CD4-positive, alpha-beta memory T cell (primary cell): ENCODE measurements at places on chromosomes 11 and 22.

DNA sequence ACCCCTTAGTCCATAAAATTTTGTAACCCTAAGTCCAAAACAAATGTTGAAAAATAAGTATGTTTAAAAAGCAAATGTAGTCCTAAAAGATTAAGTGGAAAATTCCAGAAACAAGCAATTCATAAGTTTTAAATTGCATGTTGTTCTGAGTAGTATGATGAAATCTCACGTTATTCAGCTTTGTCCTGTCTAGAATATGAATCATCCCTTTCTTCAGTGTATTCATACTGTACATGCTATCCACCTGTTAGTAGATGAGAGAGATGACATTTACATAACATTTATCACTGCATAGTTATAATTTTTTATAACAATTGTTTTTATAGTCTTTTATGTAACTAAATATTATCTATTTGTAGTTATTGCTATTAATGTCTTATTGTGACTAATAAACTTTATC, 622.3 kb upstream of the CHORDC1 start:
- H3K27me3 ChIP-seq: no peaks in the 10 kb centered on the region
- no peaks in the 10 kb centered on the region for H3K4me1 ChIP-seq
- H3K27ac ChIP-seq: no peak overlapping the region
- no peaks in the 10 kb centered on the region for H3K36me3 ChIP-seq
- DNase-seq: no peak

GRCh38 chr11:83471831-83472727, 185.9 kb upstream of the CCDC90B start:
- no peak overlapping the region for H3K27ac ChIP-seq
- H3K27me3 ChIP-seq: no peaks in the 10 kb centered on the region
- H3K4me3 ChIP-seq: no peak overlapping the region
- DNase-seq: no peak

DNA sequence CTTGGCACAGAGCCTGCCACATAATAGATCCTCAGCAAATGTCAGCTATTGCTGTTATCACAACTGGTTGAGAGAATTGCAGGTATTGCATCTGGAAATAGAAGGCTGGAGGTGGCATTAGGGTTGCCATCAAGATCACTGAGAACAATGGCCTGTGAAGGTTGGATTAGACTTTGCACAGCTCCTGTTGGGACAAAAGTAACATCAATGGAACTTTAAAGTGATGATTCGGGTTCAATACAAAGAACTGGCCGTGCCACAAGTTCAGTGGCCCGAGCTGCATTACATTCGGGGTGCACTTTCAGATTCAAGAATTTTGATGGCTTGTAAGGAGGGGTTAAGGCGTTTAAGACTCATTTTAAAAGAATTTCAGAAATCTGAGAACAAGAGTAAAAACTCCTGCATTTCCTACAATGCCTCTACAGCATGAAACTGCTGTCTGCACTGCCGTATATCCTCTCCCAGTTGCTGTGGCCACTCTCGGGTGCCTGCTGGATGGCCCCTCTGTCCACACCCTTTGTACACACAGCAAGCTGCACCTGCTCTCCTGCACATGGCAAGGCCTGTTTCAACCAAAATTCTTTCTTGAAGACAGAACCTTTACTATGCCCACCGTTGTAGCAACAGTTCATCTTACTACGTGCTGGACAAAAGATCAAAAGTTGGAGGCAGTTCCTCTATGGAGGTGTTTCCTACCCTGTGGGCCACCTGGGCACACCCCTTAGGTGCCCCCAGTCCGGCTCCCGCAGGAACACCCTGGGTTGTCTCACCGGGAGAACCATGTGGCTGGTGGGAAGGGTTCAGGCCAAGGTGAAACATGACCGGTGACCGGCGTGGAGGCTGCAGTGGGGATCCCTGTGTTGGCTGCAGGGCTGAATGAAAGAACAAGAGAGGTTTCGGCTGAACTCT, 17.5 kb upstream of the SHANK2 start:
- H3K27ac ChIP-seq: no peak overlapping the region
- no peaks in the 10 kb centered on the region for H3K27me3 ChIP-seq
- no peaks in the 10 kb centered on the region for H3K36me3 ChIP-seq
- DNase-seq: no peak
- H3K4me1 ChIP-seq: no peaks in the 10 kb centered on the region

- no peak overlapping the region for H3K27ac ChIP-seq
- no peaks in the 10 kb centered on the region for H3K27me3 ChIP-seq
- DNase-seq: no peak
- H3K4me1 ChIP-seq: no peaks in the 10 kb centered on the region
- no peak overlapping the region for H3K4me3 ChIP-seq
Observed at GRCh38 chr11:106032861-106033260, 10.8 kb upstream of the MSANTD4 start.

GRCh38 chr22:46576556-46577367, 39.3 kb upstream of the CELSR1 start:
- H3K27ac ChIP-seq: peak overlapping the region; percentile 35
- peak overlapping the region; percentile 52 for H3K4me3 ChIP-seq
- DNase-seq: peak; percentile 75
- H3K36me3 ChIP-seq: no peaks in the 10 kb centered on the region
- H3K4me1 ChIP-seq: peaks cover 26% of the 10 kb centered on the region

- no peaks in the 10 kb centered on the region for H3K4me1 ChIP-seq
- H3K27ac ChIP-seq: no peak overlapping the region
- H3K36me3 ChIP-seq: no peaks in the 10 kb centered on the region
- H3K27me3 ChIP-seq: no peaks in the 10 kb centered on the region
- H3K4me3 ChIP-seq: no peak overlapping the region
Observed at GRCh38 chr11:126790550-126791081, 210.0 kb downstream of the KIRREL3 start.
